ENCODE measurements at places on chromosomes 4 and X.

GRCh38 chrX:16804923-16805464 is 18.7 kb downstream of the TXLNG start:
- DNase-seq, result no peak

DNA sequence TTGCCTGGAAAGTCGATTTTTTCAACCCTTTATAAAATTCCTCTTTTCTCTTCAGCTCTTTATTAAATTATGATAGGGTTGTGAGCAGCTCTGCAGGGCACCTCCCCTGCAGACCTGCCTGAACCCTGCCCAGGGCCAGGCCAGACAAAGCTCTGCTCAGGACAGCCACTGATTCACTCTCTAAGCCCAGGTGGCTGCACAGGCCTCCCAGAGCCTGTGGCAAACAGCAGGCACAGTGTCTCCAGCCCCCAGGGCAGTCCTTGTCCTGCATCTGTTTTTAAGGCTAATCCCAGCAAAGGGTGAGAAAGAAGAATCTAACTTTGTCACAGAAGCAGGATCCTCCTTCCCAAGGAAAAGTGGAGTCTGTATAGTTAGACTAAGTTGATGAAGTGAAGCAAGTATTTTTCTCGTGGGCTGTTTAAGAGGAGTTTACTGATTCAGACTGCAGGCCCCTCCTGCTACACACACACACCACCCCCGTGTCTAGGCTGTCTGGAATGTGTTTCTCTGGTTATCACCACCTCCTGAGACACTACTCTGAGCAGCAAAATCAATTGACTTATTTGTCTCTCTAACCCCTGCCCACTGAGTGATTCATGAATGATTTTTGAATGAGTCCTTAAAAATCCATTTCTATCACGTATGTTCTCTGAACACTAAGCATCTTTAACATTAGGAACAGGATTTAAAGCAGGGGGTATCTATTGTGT is 101.7 kb downstream of the CHIC2 start:
- DNase-seq, result no peak

- DNase-seq, result no peak
These were observed 1.5 kb downstream of the CCNG2 start for GRCh38 chr4:77158487-77158861.

- DNase-seq, result no peak
These were observed 612.2 kb downstream of the IQCM start for GRCh38 chr4:149203256-149204001.

DNA sequence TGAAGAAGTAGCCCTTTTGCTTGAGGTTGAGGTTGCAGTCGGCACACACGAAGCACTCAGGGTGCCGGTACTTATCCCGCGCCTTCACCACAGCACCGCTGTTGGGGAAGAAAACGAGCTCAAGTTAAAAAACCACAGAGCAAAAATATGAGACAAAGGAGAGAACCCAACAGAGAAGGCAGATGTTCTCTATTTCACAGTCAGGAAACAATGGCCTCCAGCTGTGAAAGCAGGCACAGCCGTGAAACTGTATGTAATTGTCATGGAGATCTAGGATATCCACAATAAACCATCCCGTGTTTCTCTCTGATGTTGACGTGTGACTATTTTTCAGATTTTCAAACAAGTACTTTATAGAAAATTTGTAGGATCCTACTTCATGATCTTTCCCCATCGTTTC is 30.9 kb upstream of the CCDC110 start:
- no peak for DNase-seq

DNA sequence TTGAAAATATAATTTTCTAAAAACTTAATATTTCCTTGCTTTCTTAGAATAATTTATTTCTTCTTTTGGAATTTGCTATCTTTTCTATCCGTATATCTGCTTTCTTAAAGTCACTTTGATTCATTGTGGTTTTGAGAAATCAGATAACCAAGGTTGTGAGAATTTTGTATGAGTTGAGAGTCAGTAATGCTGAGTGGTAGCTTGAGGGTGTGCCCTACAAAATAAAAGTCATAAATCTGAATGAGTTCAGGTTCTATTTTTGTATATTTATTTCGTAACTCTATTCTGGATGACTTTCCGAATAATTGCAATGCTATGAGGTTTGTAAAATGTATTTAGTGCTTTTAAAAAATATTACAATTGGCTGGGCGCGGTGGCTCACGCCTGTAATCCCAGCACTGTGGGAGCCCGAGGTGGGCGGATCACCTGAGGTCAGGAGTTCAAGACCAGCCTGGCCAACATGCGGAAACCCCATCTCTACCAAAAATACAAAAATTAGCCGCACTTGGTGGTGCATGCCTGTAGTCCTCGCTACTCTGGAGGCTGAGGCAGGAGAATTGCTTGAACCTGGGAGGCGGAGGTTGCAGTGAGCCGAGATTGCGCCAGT is 8.9 kb downstream of the COPS4 start:
- DNase-seq, result no peak

GRCh38 chr4:66927937-66928336 is 617.4 kb downstream of the CENPC start:
- DNase-seq, result no peak

DNA sequence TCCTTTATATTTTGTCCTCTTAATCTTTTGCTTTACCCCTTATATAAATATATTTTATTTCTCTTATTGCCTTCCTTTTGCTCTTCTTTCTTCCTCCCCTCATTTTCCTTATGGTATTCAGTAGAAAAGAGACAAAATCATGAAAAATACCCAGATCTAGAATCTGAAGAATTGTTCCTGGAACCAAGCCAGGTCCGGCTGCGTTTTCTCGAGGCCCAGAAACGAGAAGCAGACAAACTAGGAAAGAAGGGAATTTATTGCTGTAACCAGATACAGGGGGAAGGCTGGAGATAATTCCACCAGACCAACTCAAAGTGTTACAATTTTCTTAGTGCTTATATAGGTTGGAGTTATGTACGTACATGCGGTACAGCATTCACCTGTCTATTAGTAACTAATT is 328.7 kb downstream of the GABRG1 start:
- no peak for DNase-seq

- no peak for DNase-seq
These were observed 133.3 kb downstream of the CPZ start for GRCh38 chr4:8725845-8726244.
